ENCODE measurements at places on chromosomes 5 and 9. TPM values are rescaled to one million over a fixed set of nuclear protein-coding genes. Genes with fewer than 3 reads are reported as not detected.

Gene SPINK4
- total RNA-seq, result not detected

Gene FRMD3
- 18.9 TPM for total RNA-seq

Gene PCDHGC5
- total RNA-seq, result not detected

Gene CA9
- total RNA-seq, result not detected

Gene SPRY4
- total RNA-seq, result 0.26 TPM

Gene DNAH5
- total RNA-seq, result not detected

Gene ANKRD31
- total RNA-seq, result 0.37 TPM

Gene TAS2R1
- not detected for total RNA-seq

Gene TEX48
- total RNA-seq, result not detected

Gene FSTL4
- total RNA-seq, result not detected

Gene F12
- total RNA-seq, result 1.1 TPM

Gene FAM170A
- total RNA-seq, result not detected

Gene PSAT1
- total RNA-seq, result 1.5 TPM

Gene TMEM215
- not detected for total RNA-seq

Gene PRSS3
- not detected for total RNA-seq

Gene MGAT1
- total RNA-seq, result 77.1 TPM

Gene FOXE1
- total RNA-seq, result 0.08 TPM

Gene PRRX2
- not detected for total RNA-seq
